Hematopoietic multipotent progenitor cell treated with erythropoietin and hydrocortisone succinate and interleukin-3 and kit ligand, for 8 days (in vitro differentiated cells): ENCODE measurements at places on chromosomes 16 and 17.

DNA sequence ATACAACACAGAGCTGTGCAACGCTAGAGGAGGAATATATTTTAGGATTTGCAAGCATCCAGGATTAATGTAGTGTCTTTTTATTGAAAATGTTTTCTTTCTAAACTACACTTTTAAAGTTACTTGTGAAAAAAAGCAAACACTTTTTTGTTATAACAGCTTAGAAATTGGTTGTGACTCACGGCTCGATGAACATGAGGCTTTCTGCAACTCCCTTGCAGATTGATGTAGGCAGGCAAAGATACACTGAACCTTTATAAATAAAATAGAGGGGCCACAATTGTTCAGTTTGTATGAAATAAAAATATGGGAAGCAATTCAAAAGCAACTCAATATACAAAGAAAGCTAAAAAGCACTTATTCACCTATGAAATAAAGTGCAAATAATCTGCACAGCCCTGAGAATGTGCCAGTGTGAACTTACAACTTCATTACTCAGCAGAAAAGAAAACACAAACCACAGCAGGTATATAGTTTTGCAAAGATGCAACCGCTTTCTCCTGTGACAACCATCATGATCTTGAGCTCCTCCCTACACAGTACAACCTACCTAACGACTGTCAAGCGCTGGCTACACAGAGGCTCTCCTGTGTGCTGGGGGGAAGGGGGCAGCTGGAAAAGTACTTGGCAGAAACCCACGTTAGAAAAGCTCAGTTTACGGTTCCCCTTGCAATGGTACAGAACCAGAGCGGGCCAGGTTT, 948 bp downstream of the LUC7L start:
- peak; percentile 42 for DNase-seq

DNA sequence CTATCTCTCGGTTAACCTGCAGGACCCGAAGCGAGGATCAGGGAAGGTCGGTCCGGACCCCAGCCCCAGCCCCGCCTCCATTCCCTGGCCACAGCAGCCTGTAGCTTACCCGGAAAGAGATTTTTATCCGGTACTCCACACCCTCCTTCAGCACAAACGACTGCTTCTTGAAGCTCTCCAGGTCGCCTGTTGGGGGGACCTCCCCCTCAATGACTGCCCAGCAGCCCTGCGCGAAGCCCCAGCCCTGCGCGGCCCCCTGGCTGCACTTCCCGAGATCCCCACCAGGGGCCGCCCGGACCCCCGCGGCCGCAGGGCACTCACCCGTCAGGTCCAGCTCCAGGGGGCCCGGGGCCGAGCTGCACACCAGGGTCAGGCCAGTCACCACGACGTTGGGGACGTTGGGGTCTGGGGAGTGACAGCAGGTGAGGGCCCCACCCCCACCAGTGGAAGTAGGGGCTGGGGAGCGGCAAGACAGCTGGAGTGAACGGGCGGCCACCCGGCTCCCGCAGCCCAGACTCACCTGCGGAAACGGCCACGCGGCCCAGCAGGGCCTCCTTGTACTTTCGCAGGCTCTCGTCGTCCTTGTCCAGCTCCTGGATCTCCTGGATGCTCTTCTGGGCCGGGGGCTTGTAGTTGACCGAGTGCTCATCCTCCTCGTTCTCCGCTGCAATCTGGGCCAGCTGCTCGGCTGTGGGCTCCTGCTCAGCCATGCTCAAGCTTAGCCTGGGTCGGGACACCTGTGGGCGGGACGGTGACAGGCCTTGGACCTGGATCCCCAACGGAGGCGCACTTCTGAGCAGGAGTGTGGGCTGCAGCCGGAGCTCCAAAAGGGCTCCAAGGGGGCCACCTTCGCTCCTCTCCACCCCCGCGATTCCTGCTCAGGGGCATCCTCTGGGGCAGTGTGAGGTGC, 1.7 kb downstream of the ARHGDIA start:
- DNase-seq, result no peak

- no peak for DNase-seq
These were observed 385.8 kb upstream of the MAF start for GRCh38 chr16:79986352-79986751.

DNA sequence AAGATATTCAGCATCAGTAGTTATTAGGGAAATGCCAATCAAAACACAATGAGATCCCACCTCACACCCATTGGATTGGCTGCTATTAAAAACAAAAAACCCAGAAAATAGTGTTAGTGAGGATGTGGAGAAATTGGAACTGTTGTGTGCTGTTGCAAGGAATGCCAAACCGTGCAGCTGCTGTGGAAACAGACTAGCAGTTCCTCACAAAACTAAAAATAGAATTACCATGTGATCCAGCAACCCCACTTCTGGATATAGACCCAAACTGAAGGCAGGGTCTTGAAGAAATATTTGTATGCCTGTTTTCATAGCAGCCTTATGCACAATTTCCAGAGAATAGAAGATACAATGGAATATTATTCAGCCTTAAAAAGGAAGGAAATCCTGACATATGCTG, 46.0 kb downstream of the FOXK2 start:
- no peak for DNase-seq

DNA sequence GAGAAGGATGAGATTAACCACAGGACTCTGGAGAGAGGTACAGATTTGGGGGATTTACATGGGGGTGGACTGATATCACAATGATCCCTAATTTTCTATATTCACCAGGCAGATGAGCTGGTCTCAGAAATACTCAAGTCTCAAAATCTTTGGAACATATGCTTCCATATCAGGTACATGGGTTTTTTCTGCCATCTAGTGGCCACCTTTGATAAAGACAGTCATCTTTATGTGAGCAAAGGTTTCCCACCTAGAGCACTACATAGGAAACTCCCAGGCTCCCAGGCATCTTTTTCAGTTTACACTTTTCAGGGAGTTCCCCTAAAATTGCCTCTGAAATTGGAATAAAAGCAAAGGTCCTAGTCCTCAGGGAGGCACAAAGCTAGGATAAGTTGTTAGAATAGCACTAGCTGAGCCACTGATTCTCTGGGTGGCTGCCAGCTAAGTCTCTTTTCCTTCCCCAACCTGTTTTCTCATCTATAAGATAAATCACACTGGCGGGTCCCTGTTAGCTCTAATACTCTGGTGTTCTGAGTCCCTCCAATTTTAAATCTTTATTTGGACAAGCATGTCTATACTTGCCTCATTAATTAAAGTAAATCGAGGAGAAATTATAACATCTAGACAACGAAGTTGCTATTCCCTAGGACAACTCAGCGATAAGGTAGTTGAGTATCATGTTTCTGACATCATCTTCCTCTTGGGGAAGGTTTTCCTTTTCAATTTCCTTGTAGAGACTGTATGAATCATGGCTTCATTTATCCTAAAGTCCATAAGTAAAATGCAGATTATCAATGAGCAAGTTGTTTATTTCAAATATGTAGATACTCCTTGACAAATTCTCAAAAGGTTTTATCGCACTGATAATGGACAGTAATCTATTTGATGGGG, 19.0 kb upstream of the MON1B start:
- DNase-seq, result peak; percentile 65

DNA sequence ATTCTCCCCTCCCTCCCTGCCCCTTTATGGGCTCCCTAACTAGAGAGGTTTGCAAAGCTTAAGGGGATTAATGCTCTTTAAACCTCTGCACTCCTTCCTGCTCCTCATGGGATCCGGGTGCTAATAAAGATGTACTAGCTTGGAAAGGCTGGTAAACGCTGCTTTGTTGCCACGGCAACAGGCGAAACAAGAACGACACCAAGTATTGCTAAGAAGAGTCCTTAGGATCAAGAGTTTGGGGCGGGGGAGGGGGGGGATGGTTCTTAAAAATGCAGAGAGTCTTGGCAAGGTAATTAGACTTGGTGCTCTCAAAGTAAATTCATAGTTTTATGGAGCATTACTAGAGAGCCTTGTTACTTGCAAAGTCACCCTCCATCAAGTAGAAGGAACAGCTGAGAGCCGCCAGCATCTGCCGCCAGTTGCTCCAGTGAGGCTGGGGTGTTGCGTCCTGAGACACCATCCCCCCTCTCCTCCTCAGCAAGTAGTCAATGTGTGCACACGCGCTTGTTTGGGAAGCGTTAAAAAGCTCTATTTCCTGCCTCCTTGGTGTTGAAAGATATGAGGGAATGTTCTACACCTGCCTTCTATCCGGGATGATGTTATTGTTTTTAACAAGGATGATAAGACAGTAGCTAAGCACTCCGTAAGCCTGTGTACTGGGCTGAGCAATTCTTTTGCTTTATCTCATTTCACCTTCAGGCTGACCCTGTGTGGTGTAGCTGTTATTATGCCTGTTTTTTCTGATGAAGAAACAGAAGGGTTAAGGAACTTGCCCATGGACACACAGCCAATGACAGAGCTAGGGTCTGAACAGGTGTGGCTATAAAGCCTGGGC, 190.9 kb downstream of the CCDC182 start:
- peak; percentile 69 for DNase-seq
